Memory B cell (primary cell): ENCODE measurements at places on chromosomes 12 and 14.

DNA sequence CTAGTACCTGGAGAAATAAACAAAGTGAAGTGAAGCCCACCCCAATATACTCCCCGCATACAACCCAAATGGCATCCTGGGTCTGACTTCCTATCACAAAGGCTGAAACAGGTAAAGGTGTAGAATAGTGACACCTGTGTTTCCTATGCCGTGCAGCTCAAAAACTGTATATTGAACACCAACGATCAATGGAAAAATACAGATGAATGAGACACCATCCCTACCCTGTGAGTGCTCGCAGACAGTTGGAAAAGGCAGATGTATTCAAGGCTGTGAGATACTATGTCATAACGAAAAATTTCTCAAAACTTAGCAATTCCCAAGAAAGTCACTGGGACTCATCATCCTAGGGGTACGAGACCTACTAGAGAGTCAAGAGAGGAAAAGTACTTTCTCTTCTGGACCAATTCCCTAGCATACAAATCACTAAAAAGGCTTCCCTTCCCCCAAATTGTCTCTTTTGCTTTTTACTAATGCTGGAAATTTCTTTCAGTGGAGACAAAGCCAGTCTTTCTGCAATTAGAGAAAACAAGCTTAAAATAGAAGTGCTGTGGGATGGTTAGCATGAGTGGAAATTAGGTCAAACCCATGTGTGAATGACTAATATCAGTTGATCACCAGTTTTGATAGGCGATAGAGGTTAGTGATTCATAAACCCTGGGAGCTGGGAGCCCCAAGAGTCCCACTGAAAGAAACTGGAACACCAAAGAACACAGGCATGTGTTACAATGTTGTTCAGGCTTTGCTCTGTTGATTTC, 249.7 kb downstream of the SPTSSA start:
- DNase-seq = no peak

DNA sequence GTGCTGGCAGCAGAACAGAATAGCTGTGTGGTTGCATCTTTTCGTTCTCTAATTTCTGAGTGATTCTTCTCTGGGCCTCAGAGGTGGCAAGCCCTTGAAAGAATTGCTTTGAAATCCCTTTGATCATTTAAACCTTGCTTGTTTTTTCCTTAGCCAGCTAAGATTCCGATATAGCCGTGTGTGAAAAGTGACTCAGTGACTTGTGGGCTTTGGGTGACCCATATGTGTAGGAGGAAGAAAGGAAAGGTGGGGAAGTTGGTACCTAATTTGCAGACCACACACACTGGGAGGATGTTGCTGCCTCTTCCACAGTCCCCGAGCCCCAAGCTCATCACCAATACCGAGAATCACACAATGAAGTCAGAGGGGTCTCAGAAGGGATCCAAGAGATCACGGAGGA, 18.8 kb downstream of the SLC24A4 start:
- no peak for DNase-seq

GRCh38 chr12:77521508-77522115, 309.1 kb upstream of the NAV3 start:
- DNase-seq = no peak

DNA sequence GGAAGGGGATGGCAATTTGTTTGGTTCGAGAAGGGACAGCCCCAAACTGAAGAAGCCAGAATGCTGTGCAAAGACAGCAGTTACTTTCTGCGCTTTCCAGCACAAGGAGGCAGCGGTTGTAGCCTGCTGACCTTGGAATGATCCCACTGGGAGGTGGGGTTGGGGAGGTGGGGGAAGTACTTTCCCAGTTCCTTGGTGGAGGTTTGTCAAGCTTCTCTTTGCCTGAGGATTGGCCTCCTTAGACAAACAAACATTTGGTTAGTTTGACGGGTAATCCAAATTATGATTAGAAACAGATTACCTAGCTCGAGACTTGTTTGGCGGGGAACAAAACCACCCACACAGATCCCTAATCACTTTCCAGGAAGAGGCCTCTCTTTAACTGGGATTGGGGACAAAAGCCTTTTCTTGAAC, 79.1 kb upstream of the EGLN3 start:
- no peak for DNase-seq

- DNase-seq = no peak
Observed at GRCh38 chr14:100305324-100306100, 732 bp downstream of the SLC25A29 start.
